Aortic smooth muscle cell (primary cell): ENCODE measurements at places on chromosomes 7 and 10. TPM values are rescaled to one million over a fixed set of nuclear protein-coding genes. Genes with fewer than 3 reads are reported as not detected.

Gene TMEM196
- not detected in 2 replicates for total RNA-seq

Gene CEP55
- total RNA-seq, result 32.0 and 48.1 TPM in 2 replicates

Gene AEBP1
- 141 and 228 TPM in 2 replicates for total RNA-seq

Gene CRHR2
- not detected in 2 replicates for total RNA-seq

Gene SLC26A5
- total RNA-seq, result not detected in 2 replicates

Gene FAM25C
- total RNA-seq, result not detected in 2 replicates

Gene NUTM2E
- under 0.01 and 0.19 TPM in 2 replicates for total RNA-seq

Gene ANKRD30A
- total RNA-seq, result not detected in 2 replicates

Gene AGR3
- total RNA-seq, result not detected in 2 replicates

Gene WEE2
- total RNA-seq, result not detected in 2 replicates

Gene GIMAP6
- 1.7 and 5.4 TPM in 2 replicates for total RNA-seq

Gene LRGUK
- total RNA-seq, result under 0.01 and 0.13 TPM in 2 replicates

Gene ADARB2
- not detected in 2 replicates for total RNA-seq

Gene AGAP5
- total RNA-seq, result 2.6 and 2.7 TPM in 2 replicates

Gene SSC4D
- total RNA-seq, result 0.53 and 0.56 TPM in 2 replicates

Gene SBDS
- total RNA-seq, result 118 and 129 TPM in 2 replicates

Gene NXPH1
- not detected in 2 replicates for total RNA-seq

Gene BICC1
- 66.3 and 88.6 TPM in 2 replicates for total RNA-seq

Gene SMURF1
- total RNA-seq, result 20.9 and 21.6 TPM in 2 replicates

Gene CACNA2D1
- 125 and 312 TPM in 2 replicates for total RNA-seq

Gene COL28A1
- 0.06 and 0.13 TPM in 2 replicates for total RNA-seq

Gene UTF1
- total RNA-seq, result not detected in 2 replicates

Gene LRRC18
- total RNA-seq, result not detected in 2 replicates

Gene TCAF1
- total RNA-seq, result 51.2 and 66.7 TPM in 2 replicates

Gene TSPAN33
- 0.06 and 0.13 TPM in 2 replicates for total RNA-seq

Gene CFAP43
- 0.31 and 0.53 TPM in 2 replicates for total RNA-seq

Gene FOXI2
- total RNA-seq, result not detected in 2 replicates
